ENCODE measurements at places on chromosomes 6 and 20.
A peak's percentile ranks its signal among the peaks of the same experiment; 100 is the strongest.

- DNase-seq: peak; percentile 74
Measured at GRCh38 chr6:98957450-98957849, 9.7 kb upstream of the FBXL4 start.

DNA sequence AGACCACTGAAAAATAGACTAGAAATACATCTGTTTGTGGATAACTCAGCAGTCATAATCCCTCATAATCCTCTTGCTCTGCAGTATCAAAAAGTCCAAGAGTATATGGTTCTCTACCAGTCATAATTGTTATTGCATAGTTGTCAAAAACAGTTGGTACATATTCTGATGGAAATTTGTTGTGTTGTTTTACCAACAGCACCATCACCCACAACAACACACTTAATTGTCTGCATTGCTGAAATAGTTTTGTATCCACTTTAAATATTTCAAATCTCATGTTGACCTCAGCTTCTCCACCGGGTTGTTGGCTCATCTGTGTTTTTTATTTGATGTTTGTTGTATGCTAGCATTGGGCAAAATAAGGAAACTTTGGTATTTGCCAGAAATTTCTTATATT lies 39.4 kb downstream of the ITCH start:
- no peak for DNase-seq

GRCh38 chr6:167703347-167703746 lies 123.4 kb upstream of the AFDN start:
- no peak for DNase-seq

GRCh38 chr6:160767647-160768019 lies 65.6 kb downstream of the PLG start:
- no peak for DNase-seq

- peak; percentile 74 for DNase-seq
Measured at GRCh38 chr20:9590189-9590588, 75.8 kb downstream of the LAMP5 start.

All from foreskin fibroblast (primary cell).